ENCODE measurements at places on chromosomes 6 and 20. TPM values are rescaled to one million over a fixed set of nuclear protein-coding genes. Genes with fewer than 3 reads are reported as not detected.

GRCh38 chr6:170402318-170403040, 95.9 kb downstream of the FAM120B start:
- DNase-seq, result no peak

DNA sequence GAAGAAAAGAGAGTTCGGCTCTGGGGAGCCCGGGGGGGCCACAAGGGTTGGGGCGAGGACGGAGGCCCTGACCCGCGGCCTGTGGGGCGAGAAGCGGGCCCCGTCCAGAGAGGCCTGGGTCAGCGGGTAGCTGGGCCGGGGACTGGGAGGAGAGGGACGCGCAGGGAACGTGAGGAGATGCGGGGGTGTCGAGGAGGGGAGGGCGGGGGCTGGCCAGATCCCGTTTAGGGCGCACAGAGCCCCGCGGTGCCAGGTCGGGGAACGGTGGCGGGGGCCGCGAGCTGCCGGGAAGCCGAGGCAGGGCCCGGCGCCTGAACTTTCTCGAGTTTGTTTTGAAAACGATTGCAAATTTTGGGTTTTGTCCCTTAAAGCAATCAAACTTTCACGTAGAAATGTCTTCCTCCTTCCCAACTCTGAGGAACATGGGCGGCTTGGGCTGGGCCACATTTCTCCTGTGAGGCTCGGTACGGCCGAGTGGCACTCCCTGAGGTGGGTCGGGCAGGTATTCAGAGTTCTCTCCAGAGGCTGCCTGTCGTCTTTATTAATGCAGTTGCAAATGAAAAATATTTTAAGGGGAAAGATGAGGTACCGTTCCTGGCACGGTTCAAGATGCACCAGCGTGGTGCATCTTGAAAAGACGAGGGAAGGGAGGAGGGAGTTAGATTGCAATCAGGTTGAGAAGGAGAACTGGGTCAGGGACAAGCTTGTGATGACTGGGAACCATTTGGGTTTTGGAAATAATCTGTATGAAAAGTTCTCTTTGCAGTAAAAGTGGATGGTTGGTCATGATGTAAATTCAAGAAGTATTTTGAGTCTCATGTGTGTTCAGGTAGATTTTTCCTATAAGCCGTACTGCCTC, 972 bp downstream of the RNF8 start:
- DNase-seq, result peak; percentile 36

- no peak for DNase-seq
These were observed 45.7 kb downstream of the SOBP start for GRCh38 chr6:107535626-107536025.

DNA sequence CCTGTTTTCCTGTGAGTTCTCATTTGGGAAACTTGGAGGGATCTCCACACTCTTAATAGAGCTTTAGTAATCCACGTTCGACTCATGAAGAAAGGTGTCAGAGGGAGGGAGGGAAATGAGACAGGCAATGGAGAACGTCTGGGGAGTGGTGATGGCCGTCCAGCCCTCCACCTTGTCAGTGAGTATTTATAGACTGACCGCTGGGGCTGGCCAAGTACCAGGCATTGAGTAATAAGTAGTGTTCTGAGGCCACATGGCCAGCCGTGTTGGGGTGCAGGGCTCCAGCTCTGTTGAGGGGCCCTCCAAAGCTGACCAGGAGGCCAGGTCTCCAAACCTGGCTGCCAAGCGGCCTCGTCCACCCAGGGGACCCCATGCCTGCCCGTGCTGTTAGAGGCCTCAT, 11.3 kb upstream of the DSN1 start:
- peak; percentile 23 for DNase-seq

DNA sequence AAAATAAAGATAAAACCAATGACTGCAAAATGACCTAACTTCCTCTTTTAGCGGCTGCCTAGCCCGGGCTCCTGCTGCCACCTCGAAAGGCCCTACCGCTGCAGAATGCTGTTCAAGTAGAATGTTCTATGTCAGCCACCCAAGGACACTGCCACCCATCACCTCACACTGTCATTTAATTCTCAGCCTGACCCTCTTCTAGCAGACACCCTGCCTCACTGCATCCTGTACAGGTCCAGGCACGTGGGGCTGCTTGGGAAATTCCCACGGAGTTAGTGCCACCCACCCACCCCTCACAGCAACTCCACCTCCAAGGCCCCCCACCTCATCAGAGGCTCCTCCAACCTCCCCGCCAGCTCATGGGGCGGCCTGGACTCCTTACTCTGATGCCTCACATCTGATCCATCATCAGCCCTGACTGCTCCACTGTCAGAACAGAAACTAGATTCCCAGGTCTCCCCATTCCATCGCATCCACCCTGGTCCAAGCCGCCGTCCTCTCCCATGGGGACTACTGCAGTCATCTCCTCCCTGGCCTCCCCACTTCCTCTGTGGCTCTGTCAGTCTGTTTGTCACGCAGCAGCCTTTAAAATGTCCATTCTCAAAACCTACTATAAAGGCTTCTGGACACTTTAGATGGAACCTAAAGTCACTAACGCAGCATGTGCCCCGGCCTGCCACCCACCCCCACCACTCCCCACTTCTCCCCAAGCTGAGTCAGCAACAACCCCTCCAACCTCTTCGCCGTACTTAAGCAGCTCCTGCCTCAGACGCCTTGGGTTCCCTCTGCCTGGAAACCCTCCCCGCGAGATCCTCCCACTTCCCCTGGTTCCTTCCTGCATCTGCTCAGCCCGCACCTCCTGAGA, 17.0 kb downstream of the NFATC2 start:
- no peak for DNase-seq

DNA sequence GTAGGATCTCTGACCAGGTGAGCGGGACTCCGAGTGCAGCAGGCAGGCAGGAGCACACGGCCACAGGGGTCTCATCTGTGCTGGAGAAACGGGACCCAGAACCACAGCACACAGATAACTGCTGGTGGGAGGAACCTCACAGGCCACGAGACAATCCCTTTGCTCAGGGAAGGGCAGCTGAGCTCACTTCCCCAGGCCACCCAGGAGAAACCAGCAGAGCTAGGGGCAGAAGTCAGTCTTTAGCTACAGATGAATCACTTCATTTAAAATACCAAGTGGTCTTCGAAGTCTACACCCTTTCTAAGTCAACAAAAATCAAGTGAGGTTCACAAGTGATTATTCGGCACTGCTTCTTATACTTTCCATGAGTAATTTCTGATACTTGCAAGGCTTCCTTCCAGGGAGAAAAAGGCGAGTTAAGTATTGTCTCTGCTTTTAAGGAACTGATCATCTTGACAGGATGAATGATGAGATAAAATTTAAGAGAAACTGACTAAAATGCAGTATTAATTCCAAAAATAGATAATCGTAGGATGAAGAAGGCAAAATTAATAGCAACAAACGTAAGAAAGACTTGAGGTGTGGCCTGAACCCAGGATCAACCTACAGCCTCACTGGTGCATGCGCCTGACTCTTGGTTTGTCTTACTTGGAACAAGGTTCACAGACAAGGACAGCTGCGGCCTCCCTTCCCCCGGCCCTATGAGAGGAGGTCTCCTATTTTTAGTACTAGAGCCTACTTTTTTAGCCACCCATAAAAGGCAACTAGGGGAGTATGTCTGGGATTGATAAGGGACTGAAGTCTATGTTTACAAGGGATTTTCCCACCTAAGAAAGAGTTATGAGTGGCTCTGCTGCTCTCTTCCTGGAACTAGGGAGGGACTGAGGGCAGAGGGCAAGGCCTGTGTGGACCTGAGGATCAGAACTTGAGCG, 233.6 kb downstream of the TTLL2 start:
- DNase-seq, result peak; percentile 80

DNA sequence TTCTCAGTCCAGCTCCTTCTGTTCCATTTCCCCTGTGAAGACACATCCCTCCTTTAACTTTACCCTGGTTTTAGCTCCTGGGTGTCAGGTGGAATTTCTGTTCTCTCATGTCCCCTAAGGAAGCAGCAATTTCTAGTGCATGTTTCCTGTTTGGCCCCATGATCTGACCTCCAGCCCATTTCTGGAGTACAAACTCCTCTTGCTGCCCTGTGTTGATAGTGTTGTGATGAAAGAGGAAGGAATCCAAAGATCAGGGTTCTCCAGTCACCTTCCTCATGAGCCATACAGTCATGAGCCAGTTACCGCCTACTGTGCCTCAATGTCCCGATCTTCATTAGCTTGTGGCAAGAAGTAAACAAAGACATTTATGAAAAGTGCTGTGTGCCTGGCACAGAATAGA, 97.4 kb downstream of the PHACTR1 start:
- no peak for DNase-seq

GRCh38 chr6:11848852-11849731, 70.5 kb upstream of the ADTRP start:
- DNase-seq, result no peak

LPIN3 gene
- total RNA-seq, result 17.0 TPM

DNA sequence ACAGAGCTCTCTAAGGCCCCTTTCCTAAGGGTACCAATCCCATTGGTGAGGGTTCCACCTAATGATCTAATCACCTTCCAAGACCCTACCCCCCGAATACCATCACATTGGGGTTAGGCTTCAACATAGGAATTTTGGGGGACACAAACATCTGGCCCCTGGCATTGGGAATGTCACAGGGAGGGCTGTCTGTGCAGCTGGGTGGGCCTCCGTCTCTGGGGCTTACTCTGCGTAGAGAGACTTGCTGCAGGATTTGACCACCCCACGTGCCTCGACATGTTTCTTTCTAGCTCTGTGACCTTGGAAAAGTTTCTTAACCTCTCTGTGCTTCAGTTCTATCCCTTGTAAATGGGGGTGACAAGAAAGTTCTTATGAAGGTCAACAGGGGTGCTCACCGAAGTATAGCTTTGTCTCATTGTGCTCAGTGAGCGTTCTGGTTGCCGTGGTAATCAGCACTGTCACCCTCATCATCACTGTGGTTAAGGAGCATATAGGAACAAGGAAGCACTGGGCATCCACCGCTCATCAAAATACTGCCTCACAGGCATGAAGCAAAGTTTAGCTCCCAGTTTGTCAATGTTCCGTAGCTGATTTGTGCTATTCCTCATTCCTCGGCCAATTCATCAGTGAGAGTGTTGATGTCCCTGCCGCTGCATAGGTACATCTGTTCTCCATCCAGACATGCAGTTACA, 152.8 kb downstream of the SYCP2 start:
- no peak for DNase-seq

DNA sequence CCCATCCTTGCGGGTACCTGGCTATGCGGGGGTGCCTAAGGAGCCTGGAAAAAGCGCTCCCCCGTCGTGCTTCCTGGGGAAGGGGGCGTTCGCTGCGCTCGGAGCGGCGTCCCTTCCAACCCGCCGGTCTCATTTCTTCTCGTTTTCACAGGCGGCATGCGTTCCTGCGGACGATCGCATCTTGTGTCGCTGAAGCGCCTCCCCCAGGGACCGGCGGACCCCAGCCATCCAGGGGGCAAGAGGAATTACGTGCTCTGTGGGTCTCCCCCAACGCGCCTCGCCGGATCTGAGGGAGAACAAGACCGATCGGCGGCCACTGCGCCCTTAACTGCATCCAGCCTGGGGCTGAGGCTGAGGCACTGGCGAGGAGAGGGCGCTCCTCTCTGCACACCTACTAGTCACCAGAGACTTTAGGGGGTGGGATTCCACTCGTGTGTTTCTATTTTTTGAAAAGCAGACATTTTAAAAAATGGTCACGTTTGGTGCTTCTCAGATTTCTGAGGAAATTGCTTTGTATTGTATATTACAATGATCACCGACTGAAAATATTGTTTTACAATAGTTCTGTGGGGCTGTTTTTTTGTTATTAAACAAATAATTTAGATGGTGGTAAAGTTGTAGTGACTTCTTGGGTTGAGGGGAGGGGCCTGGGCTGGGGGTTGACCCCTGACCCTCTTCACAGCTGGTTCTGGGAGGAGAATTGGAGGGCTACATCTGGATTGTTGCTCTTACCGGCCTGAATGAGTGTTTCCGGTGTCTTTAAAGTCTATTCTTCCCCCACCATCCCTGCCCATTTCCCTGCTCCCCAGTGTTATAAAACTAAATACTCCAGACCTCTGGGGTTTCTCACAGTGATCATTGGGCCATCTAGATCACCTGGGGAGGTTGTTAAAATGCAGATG, 1.1 kb downstream of the ID1 start:
- DNase-seq, result peak; percentile 39

CYP21A2 gene
- total RNA-seq, result 0.92 TPM

SEMG1 gene
- total RNA-seq, result not detected

GRCh38 chr6:108690326-108691049, 129.8 kb downstream of the FOXO3 start:
- DNase-seq, result peak; percentile 53

- DNase-seq, result peak; percentile 42
These were observed 50.9 kb upstream of the CCDC28A start for GRCh38 chr6:138722425-138723371.

ZSCAN26 gene
- total RNA-seq, result 23.7 TPM

LTB gene
- total RNA-seq, result 0.70 TPM

WFDC12 gene
- total RNA-seq, result not detected

GRCh38 chr20:61706259-61706961, 359.3 kb downstream of the TAF4 start:
- no peak for DNase-seq

DNA sequence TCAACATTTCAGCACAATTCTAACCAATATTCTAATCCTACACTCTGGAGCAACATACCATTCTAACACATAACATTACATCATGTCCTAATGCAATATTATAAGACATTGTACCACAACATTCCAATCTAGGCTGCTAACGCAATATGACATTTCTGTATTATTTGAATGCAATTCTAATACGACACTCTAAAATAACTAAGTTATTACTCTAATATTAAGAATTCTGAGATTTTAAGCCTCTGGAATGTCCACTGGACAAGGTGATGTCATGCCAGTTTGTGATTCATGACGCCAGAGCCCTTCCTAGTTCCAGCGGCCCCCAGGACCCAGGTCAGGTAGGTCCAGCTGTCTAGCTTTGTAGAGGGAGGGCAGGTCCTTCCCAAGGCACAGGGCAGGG, 69.7 kb upstream of the SIRPA start:
- DNase-seq, result no peak

EXOC2 gene
- 29.2 TPM for total RNA-seq

DNA sequence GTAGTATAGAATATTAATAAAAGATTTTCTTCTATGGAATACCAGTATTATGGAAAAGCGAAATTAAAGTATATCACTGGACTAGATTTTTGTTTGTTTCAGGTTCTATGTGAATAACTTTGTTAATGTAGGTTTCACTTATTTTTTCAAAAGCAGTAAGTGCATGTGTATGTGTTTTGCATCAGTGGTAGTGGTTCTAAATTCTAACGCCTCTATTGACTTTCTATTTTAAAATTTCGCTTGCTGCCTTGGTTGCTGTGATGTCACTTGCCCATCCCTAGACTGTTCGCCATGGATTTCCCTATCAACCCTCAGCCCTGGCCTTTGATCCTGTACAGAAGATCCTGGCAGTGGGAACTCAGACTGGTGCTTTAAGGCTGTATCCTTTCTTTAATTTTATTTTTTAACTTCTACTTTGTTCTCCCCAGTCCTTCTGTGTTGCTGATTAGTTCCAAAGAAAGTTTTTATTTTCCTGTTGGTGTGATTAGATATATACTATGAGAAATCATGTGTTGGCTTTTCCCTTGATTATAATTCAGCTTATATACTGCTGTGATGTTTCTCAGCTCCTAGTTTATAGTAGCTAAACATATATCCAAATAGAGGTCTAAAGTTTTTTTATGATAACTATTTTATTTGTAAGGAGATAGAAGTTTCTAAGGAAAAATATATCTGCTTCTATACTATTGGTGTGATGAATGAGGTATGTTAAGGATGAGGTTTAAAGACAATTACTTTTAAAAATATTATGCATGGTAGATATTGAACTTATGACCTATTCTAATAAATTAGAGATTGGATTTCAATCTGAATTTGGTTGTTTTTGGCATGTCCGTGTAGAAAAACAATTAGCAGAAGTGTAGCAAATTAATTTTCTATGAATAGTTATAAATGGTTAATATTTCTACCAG, 1.7 kb downstream of the STXBP5 start:
- peak; percentile 69 for DNase-seq

C6orf132 gene
- 1.7 TPM for total RNA-seq

Data from cardiac muscle cell (in vitro differentiated cells and primary cell).